ENCODE measurements at places on chromosomes 5 and 9.

- DNase-seq: no peak
Observed at GRCh38 chr9:120905315-120906164, 21.1 kb downstream of the TRAF1 start.

- no peak for DNase-seq
Observed at GRCh38 chr5:127924606-127925005, 159.0 kb upstream of the SLC12A2 start.

DNA sequence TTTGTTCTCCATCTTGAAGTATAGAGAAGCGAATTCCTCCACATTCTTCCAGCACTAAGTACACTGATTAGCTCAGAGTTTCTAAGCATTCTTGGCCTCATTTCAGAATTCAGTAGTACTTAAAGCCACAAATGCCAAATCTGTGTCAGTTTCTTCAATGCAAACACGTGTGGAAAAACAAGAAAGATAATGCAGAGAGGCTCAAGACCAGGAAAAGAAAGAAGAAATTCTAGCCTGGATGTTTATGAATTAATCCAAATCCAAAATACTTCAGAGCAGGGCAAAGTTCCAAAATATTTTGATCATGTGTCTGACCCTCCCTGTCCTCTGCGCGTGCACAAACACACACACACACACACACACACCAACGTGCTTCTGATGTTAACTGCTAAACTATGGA lies 457.6 kb downstream of the SLCO4C1 start:
- peak; percentile 41 for DNase-seq

DNA sequence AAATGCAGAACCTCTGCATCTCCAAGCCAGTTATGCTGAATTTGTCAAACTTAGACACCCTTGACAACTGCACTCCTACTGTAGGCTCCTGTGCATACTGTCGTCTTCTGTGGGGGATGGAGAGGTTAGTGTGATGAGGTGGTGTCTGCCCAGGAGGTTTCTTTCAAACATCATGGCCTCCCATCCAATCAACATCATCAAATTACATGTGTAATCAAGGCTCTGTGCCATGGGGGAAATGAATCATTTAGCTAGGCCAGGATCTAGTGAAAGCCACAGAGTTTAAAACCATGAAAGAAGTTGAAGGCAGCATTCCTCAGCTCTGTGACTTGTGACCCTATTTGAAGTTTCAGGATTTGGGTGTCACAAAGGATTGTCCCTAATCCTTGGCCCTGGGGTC lies 240.6 kb downstream of the MARCHF11 start:
- no peak for DNase-seq

DNA sequence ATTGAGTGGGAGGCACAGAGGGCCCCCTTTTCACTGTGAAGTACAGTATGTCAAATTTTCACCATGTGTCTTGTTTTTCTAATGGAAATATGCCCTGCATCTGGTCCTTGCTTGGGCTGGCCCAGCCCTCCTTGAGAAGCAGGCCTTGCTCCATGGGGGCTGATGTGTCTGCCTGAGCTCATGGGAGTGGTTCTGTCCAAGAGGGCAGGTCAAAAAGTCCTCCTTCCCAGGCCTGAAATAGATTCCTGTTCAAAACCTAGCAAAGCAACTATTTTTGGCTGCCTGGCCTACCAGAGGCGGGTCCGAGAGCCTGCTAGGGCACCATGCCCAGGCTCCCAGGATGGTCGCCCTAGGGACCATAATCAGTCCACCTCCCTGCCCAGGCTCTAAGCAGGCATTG lies 40.5 kb upstream of the NEURL1B start:
- DNase-seq: no peak

GRCh38 chr9:89342948-89343347 lies 24.6 kb downstream of the SECISBP2 start:
- DNase-seq: no peak

GRCh38 chr5:116361979-116362577 lies 212.5 kb downstream of the SEMA6A start:
- DNase-seq: no peak

DNA sequence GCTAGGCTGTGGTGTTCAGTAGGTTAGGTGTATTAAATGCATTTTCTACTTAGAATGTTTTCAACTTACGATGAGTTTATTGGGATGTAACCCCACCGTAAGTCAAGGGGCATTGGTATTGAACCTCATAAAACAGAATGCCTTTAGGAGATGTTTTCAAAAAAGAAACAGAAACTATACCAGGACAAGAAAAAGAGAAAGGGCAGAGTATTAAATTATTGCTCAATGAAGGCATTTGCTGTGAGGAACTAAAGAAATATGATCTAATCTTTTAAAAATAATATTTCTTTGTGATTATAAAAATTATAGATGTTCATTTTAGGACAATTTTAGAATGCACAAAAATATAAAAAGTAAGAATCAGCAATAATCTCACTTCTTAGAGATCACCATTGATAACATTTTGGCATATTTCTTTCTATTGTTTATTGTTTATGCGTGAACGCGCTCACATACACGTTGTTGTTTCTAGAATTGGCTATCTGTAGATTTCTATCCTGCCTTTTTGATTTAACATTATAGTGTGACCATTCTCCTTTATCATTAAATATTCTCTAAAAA lies 8.0 kb downstream of the GALNT12 start:
- no peak for DNase-seq

DNA sequence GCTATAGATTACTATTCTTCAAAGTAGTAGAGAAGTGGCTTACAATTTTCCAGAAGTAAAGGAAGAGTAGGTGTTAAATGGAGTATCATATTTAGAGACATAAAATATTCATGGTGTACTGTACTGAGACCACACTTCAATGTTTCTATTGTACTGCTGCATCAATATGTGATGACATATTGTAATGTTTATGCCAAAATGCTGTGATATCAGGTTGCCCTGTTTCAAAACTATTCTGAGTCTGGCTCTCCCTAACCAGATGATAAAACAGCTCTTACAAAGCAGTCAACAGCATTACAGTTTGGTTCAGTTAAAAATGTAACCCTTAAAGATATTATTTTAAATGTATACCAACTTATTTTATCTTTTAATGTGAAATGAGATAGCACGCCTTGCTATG lies 30.8 kb upstream of the ACOT12 start:
- DNase-seq: no peak

DNA sequence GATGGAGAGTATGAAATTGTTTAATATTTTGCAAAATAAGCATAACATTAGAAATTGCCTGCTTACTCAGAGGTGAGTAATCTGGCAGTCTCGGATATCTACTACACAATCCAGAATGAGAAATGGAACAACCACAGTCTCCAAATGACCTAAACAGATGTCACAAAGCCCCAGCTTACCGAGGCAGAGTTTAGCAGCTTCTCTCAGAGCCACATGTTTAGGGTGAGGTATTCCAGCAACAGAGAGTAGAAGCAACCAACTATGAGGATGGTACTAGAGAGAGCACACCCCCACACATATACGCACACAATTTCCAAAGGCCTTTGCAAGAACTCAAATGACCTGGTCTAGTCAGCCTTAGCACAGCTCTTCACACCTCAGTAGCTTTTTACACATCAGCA lies 122.7 kb upstream of the LPAR1 start:
- DNase-seq: no peak

GRCh38 chr5:170095646-170096045 lies 10.1 kb upstream of the FOXI1 start:
- no peak for DNase-seq

GRCh38 chr9:120916588-120916987 lies 10.0 kb downstream of the TRAF1 start:
- no peak for DNase-seq

DNA sequence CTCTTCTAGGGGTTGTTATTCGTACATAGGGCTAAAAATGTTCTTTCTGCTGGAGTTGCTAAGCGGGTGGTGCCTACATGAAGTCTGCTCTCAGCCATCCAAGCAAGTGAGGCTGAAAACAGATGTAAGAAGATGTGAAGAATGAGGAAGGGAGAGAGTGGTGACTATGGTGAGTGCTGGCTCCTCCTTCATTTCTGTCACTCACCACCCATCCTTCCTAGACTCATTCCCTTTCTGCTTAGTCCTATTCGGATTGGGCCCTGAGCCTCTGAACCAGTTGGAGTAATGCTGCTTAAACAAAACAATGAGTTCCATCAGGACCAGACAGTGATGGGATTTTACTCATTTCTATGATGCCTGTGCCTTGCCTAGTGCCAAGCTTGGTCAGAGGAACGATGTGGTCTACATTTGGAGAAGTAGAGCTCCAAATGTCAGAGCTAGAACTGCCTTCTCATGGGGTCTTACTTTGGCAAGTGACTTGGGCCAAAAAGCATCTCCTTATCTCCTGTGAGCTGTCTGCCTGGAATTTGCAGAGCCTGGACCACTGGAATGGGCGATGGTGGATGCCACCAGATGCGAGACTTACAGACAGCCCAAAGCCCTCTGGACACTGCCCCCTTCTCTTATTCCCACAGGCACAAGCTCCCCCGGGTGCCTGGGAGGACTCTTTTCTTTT lies 192.9 kb downstream of the FBXL7 start:
- DNase-seq: no peak

GRCh38 chr5:7047511-7048261 lies 334.5 kb downstream of the TENT4A start:
- DNase-seq: peak; percentile 25

- no peak for DNase-seq
Observed at GRCh38 chr9:11025775-11026174, 413.0 kb upstream of the PTPRD start.

DNA sequence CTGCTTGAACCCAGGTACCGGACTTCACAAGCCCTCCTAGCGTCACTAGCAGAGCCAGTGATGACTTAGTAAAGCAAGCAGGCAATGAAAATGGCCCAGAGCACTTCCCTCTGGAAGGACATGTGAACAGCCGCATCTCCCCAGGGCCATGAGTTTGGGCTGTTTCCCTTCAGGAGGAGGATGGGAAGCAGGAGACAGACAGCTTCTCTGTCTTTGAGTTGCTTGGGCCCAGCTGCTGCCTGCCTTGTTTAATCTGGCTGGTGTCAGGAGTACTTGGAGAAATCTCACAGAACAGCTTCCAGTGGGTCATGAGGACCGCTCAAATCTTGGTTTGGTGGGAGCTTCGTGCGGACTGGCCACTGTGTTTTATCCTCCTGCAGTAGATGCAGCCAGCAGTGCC lies 25.4 kb upstream of the WWC1 start:
- DNase-seq: no peak

DNA sequence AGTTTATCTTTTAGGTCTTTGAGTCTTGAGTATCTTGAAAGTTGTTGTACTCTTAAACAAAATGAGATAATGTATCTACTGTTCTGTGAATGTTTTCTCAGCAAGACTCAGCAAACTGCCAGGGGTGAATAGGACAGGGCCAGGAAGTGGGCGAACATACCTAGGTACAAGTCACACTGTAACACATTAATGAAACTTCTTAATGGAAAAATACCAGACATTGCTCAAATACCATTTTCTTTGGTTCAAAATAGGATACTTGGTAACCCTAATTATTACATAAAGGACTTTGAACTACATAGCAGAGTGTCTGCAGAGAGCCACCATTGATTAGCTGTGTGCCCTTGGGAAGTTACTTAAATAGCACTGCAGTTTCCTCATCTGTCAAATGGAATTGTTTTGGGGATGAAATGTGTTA lies 197.5 kb downstream of the ARHGEF28 start:
- DNase-seq: no peak

GRCh38 chr5:55176176-55176818 lies 3.3 kb upstream of the CDC20B start:
- peak; percentile 85 for DNase-seq

GRCh38 chr5:163165277-163165676 lies 272.1 kb upstream of the CCNG1 start:
- DNase-seq: no peak

DNA sequence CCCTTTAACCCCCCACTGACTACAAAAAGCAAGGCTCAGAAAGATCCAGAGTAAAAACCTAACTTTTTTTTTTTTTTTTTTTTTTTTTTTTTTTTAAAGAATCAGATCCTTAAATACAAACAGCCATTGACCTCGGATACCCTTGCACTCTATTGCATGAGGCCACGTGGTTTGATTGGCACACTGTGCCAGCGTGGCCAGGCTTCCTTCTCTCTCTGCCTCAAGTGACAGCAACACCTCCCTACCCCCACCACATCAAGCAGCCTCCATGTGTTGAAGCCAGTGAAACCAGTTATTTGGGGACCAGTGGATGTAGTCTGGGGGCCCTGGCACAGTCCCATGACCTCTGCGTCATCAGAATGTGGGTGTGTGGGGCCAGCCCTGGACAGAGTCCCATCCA lies 71.4 kb downstream of the OTULIN start:
- no peak for DNase-seq

GRCh38 chr5:179301376-179301775 lies 43.9 kb downstream of the ADAMTS2 start:
- no peak for DNase-seq

DNA sequence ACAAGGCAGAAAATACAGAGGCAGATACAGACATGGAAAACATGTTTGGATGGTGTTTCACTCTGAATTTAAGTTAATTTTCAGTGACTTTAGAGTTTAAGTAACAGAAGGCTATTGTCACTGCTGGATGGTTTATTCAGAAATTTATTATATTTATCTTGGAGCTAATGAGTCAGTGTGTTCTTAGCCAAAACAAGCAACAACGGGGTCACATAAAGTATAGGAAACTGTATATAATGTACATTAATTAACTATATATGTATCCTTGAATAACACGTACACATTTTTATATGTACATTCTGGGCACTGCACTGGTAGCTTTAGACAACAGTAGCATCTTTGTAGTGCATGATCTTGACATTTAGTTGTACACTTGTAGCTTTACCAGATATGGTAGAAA lies 30.7 kb downstream of the CYLC2 start:
- DNase-seq: no peak

GRCh38 chr5:16492398-16493140 lies 27.0 kb upstream of the ZNF622 start:
- peak; percentile 47 for DNase-seq

- no peak for DNase-seq
Observed at GRCh38 chr9:137145731-137146526, 7.0 kb downstream of the GRIN1 start.

DNA sequence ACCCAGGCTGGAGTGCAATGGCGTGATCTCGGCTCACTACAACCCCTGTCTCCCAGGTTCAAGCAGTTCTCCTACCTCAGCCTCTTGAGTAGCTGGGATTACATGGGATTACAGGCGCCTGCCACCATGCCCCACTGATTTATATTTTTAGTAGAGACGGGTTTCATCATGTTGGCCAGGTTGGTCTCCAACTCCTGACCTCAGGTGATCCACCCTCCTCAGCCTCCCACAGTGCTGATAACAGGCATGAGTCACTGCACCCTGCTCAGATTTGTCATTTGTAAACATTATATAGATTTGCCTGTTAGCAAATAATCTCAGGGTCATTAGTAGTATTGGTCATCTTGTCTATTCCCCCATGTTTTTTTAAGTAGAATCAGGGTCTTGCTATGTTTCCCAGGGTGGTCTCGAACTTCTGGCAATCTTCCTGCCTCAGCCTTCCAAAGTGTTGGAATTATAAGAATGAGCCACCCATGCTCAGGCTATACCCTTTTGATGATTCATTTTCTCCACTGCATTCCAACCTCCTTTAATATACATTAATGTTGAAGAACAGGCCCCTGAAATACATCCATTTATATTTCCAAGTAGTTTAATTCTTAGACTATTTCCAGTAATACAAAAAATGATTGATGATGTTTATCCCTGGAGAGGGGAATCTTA lies 17.3 kb downstream of the CENPH start:
- no peak for DNase-seq
